ENCODE measurements at places on chromosomes 11 and 22. TPM values are rescaled to one million over a fixed set of nuclear protein-coding genes. Genes with fewer than 3 reads are reported as not detected.

Gene OR4A16
- polyA plus RNA-seq = not detected

Gene C1QTNF5
- polyA plus RNA-seq = 0.07 TPM

Gene MIOX
- not detected for polyA plus RNA-seq

DNA sequence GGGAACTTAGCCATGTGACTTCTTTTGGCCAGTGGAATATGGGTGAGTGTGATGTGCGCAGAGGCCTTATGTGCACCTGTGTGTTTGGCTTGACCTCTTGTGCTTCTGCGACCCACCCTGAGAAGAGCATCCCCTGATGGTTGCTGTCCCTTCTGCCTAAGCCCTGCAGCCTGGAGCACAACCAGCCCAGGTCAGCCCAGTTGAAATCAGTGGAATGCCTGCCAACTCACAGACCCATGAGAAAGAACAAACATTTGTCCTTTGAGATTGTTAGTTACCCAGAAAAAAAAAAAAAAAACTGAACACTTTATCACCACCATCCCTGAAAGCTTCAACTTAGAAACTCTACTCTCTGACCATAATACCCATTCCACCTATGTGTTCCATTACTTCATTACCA is 38.5 kb downstream of the PAMR1 start:
- no peak for DNase-seq
- H3K27ac ChIP-seq = no peak overlapping the region

Measured in mammary epithelial cell (primary cell).